ENCODE measurements at places on chromosomes 12 and 14. TPM values are rescaled to one million over a fixed set of nuclear protein-coding genes. Genes with fewer than 3 reads are reported as not detected.

The PLEKHD1 gene
- 5.0 TPM for polyA plus RNA-seq

GRCh38 chr14:85527445-85528035 is 2.4 kb upstream of the FLRT2 start:
- no peak for DNase-seq

DNA sequence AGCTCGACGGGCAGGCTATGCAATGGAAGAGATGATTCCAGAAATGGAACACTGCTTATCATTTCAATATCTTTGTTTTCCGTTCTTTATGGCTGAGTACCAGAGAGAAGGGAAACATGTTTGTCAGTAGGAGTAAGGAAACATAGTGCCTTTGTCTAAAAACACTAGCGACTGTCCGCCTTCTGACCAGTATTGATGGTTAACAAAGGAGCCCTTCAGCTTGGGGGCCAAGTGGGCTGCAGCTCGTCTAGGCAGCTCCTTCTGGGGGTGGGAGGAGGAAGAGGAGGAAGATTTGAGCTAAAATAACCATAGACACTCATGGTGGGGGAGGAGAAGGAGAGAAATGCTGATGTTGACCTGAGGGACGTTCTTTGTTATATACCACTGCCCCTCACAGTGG is 15.0 kb downstream of the COQ5 start:
- no peak for DNase-seq

GRCh38 chr12:31929027-31929526 is 30.1 kb upstream of the RESF1 start:
- DNase-seq = no peak

Data from renal cortex interstitium (tissue), 15 donors.